ENCODE measurements at places on chromosomes 16 and 17. TPM values are rescaled to one million over a fixed set of nuclear protein-coding genes. Genes with fewer than 3 reads are reported as not detected.
A peak's percentile ranks its signal among the peaks of the same experiment; 100 is the strongest.

EME1 gene
- total RNA-seq = 0.30 TPM

DNA sequence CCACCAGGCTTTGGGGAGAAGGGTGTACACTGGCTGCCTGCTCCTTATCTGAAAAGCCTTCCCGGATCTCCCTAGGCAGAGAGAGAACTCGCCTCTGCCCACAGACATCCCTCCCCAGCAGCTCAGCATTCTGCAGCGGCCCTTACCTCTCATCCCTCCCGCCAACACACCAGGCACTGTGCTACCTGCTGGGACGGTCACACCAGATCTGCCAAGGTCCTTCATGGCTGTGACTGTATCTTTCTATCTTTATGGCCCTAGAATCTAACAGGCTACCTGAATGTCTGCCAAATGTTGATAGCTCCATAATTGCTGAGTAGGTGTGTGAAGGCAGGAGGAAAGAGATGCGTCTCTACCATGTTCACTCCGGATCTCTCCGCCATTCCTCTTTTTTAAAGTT lies 7.9 kb downstream of the TSNAXIP1 start:
- DNase-seq = no peak
- H3K36me3 ChIP-seq = no peaks in the 10 kb centered on the region
- no peak overlapping the region for H3K27ac ChIP-seq
- no peak overlapping the region for H3K4me3 ChIP-seq
- peaks cover 7% of the 10 kb centered on the region for H3K4me1 ChIP-seq

DNA sequence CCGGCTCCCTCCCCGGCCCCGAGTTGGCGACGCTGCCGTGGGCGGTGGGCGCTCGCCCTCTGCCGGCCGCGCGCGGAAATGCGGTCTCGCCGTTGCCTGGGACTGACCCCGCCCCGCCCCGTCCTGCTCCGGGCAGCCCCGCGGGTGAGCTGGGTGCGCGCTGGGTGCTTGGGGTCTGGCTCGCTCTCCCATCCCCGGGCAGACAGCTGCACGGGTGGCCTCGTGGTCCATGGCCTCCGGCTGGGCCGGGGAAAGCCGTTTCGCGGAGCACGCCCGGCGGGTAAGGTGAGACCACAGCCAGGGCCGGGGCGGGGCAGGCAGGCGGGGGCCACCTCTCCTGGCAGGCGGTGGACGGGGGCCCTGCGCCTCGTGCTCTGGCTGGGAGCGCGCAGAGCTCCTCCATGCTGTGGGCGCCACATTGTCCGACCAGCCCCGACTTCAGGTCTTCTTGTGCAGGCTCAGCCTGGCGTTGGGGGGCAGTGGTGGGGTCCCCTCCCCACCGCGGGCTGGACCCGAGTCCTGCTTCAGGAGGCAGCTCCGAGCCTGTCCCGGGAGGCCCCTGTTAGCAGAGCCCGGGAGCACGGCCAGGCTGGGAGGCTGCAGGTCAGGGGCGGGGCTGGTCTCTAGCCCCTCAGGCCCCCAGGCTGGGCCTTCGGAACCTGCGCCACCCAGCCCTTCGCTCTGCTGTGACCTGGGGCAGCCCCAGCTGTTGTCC lies 7.0 kb upstream of the C1QTNF8 start:
- peak; percentile 96 for DNase-seq
- H3K4me3 ChIP-seq = no peak overlapping the region
- H3K27me3 ChIP-seq = peaks cover 21% of the 10 kb centered on the region
- H3K36me3 ChIP-seq = no peaks in the 10 kb centered on the region
- peaks cover 8% of the 10 kb centered on the region for H3K4me1 ChIP-seq

NLRC5 gene
- 31.0 TPM for total RNA-seq

DNA sequence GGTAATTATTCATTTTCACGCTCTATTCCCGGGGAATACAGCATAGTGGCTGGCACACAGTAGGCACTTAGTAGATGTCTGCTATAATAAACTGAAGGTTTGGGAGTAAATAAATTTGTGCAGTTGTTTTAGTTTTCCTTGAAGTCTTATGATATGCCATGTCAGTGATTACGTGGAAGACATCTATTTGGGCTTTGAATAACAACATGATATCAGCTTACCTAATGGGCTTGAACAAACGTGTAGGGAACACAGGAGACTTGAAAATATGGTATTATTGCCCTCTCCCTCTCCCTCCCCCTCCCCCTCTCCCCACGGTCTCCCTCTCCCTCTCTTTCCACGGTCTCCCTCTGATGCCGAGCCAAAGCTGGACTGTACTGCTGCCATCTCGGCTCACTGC lies 36.3 kb upstream of the NETO2 start:
- no peak overlapping the region for H3K27ac ChIP-seq
- no peak for DNase-seq
- no peaks in the 10 kb centered on the region for H3K4me1 ChIP-seq
- no peak overlapping the region for H3K4me3 ChIP-seq

GRCh38 chr17:19534562-19535149 lies 1.0 kb downstream of the SLC47A1 start:
- no peaks in the 10 kb centered on the region for H3K36me3 ChIP-seq
- DNase-seq = no peak
- H3K27ac ChIP-seq = no peak overlapping the region
- H3K4me3 ChIP-seq = peak overlapping the region; percentile 53

DNA sequence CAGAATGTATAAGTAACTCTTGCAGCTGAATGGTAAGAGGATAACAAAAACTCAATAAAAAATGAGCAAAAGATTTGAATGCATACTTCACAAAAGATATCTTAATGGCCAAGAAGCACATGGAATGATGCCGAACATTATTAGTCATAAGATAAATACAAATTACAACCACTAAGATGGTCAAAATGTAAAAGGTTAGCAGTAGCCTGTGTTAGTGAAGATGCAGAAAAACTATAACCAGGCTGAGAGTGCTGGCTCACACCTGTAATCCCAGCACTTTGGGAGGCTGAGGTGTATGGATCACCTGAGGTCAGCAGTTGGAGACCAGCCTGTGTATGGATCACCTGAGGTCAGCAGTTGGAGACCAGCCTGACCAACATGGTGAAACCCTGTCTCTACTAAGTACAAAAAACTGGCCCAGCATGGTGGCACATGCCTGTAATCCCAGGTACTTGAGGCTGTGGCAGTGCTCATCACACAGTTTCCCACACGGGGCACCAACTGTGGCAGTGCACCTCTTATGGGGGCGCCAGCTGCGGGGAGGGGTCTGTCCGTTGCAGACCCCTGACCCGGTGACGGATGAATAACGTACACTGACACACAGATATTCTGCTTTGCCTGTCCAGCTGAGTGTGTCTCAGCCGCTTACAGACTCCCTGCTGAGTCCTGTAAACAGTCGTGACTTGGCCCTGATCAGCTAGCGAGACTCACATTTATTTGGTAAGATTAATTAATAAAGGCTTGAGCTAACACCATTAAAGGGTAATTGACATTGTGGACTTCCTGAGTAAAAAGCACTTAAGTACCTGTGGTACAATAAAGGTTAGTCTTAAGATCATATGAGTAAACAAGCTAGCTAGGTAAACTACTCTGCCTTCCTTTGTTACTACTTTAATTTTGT lies 45.7 kb upstream of the FAM20A start:
- H3K27ac ChIP-seq = no peak overlapping the region
- no peaks in the 10 kb centered on the region for H3K4me1 ChIP-seq
- no peak overlapping the region for H3K4me3 ChIP-seq
- peak; percentile 10 for DNase-seq
- no peaks in the 10 kb centered on the region for H3K36me3 ChIP-seq
- no peaks in the 10 kb centered on the region for H3K27me3 ChIP-seq

DNA sequence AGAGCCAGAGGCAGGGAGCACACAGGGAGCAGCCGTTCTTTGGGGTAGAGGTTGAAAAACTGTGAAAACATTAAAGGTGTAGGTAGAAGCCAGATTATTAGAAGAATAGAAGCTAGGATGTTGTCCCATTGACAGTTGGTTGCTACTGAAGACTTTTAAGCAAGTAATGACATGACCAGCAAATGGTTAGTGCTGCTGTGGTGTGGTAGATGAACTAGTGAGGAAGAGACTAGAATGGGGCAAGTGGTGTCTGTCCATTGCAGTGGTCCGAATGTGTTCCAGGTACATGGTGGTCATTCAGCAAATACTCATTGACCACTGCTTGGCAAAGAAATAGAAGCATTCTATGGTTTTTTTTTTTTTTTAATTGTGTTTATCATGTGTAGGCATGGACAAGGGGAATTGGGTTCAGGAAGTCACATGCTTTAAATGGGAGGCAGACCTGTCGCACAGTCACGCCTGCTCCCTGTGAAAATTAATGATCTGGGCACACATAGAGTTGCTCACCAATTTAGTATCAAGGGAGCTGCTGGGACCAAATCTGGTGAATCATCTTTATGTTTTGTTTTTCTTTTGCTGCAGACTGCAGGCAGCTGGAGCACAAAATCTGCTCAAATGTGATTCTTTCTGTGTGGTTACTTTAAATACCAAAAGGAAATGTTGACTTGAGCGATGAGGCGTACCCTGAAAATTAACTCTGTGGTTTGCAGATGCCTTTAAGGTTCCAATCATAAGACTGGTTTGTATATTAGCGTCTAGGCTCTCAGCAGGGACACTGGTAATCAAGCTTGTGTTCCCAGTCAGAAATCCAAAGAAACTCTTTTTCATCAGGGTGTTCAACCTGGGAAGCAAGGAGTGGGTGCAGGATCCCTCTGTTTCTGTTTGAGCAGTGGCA lies 30.7 kb downstream of the YPEL2 start:
- H3K36me3 ChIP-seq = no peaks in the 10 kb centered on the region
- H3K4me3 ChIP-seq = no peak overlapping the region
- peak overlapping the region; percentile 3 for H3K27ac ChIP-seq
- no peak for DNase-seq
- no peaks in the 10 kb centered on the region for H3K27me3 ChIP-seq

- peaks cover 5% of the 10 kb centered on the region for H3K4me1 ChIP-seq
- H3K27me3 ChIP-seq = no peaks in the 10 kb centered on the region
- peak overlapping the region; percentile 49 for H3K27ac ChIP-seq
- H3K4me3 ChIP-seq = no peak overlapping the region
- DNase-seq = no peak
Measured at GRCh38 chr16:11234884-11235702, 20.9 kb downstream of the SOCS1 start.

LGALS9B gene
- not detected for total RNA-seq

KRT33A gene
- not detected for total RNA-seq

EVI2B gene
- 75.7 TPM for total RNA-seq

TEKT1 gene
- 25.6 TPM for total RNA-seq

- no peak overlapping the region for H3K4me3 ChIP-seq
- no peaks in the 10 kb centered on the region for H3K4me1 ChIP-seq
- no peaks in the 10 kb centered on the region for H3K36me3 ChIP-seq
- DNase-seq = no peak
- H3K27ac ChIP-seq = no peak overlapping the region
- no peaks in the 10 kb centered on the region for H3K27me3 ChIP-seq
Measured at GRCh38 chr16:64830653-64831052, 291.2 kb downstream of the CDH11 start.

DNA sequence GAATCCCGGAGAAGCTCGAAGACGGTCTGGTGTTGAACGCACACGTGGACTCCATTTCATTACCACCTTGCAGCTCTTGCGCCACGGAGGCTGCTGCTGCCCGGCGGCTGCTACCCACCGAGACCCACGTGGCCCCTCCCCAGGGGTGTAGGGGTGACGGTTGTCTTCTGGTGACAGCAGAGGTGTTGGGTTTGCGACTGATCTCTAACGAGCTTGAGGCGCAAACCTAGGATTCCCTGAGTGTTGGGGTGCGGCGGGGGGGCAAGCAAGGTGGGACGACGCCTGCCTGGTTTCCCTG lies 1.7 kb upstream of the CBX4 start:
- no peak overlapping the region for H3K4me3 ChIP-seq
- peaks cover 80% of the 10 kb centered on the region for H3K4me1 ChIP-seq
- DNase-seq = no peak
- peaks cover 4% of the 10 kb centered on the region for H3K36me3 ChIP-seq
- peaks cover 40% of the 10 kb centered on the region for H3K27me3 ChIP-seq

DNA sequence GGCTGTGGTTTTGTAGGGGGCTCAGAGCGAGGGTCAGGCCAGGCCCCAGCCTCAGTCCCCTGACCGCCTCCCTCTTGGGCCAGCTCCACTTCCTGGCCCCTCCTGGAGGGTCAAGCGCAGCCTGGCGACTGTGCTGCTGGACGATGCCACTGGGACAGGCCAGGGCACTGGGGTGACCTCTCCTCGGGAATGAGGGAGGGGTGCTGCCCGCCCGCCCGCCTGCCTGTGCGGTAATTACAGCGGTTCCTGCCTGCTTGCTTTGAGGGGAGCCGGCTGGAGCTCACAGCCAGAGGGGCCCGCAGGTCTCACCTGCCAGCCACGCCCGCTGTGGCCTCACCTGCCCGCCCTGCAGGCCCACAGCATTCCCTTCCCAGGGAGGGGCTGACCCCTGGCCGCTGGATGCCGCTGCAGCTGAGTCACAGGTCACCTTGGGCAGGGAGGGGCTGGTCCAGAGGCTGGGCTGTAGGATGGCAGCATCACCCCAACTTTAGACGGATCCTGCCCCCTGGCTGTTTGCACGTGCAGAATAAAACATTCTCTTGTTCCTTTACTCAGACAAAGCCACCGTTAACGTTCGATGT lies 76.7 kb upstream of the CBX4 start:
- no peaks in the 10 kb centered on the region for H3K36me3 ChIP-seq
- H3K4me1 ChIP-seq = peaks cover 20% of the 10 kb centered on the region
- H3K27me3 ChIP-seq = no peaks in the 10 kb centered on the region
- peak; percentile 87 for DNase-seq
- no peak overlapping the region for H3K27ac ChIP-seq

RPH3AL gene
- 33.6 TPM for total RNA-seq

DNA sequence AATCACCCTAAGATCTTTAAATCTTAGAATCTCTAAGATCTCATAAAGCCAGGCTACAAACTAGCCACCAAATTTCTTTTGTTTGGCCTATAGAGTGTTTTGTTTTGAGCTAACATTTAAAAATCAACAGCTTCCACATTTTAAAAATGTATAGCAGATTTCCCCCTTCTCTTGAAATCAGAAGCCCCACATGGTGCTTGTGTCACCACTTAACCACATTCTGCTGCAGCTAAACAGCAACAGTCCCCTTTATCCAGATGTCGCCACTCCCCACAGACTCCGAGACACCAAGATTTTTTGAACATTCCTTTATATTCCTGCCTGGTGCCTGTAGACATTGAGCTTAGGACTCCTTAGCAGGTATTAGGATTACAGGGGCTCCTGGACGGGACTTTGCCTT lies 16.0 kb downstream of the GUCY2D start:
- H3K4me1 ChIP-seq = peaks cover 46% of the 10 kb centered on the region
- H3K36me3 ChIP-seq = no peaks in the 10 kb centered on the region
- no peak for DNase-seq

Measured in upper lobe of left lung (tissue), 6 donors.